ENCODE measurements at places on chromosomes 1 and 21.

DNA sequence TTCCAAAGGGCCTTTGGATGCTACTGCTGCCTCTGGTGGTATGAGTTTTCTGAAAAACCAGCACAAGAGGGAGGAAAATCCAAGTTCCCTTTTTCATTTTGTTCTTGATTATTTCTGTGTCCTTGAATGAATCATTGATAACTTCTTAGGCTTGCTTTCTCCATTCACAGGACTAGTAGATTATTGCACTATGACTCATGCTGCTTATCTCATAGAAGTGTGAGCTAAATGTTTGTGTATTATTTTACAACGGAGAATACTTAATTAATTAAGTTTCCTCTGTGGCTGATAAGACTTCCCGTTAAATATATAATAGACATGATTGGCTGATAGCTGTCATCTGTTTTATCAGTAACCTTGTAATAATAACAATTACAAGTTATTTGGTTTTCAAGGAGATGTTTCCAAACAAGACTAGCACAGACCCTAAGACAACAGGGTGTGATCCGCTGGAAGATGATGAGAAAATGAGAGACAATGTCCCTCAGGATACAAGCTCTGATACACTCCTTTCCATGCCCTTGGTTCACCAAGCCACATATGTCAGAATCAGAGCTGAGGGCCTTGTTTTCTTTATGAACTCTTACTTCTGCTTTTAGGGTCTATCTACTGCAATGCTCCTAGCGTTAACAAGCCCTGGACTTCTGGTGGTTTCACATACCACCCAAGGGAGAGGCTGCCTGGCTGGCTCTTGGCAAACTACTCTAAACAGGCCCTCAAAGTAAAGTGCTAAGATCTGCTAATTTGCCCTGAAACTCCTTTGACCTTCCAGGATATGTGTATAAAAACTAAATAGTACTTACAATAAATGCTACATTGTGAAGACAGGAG, 1078.3 kb downstream of the TTLL7 start:
- no peak for DNase-seq

GRCh38 chr21:42209801-42210479, 9.0 kb upstream of the ABCG1 start:
- DNase-seq = no peak

DNA sequence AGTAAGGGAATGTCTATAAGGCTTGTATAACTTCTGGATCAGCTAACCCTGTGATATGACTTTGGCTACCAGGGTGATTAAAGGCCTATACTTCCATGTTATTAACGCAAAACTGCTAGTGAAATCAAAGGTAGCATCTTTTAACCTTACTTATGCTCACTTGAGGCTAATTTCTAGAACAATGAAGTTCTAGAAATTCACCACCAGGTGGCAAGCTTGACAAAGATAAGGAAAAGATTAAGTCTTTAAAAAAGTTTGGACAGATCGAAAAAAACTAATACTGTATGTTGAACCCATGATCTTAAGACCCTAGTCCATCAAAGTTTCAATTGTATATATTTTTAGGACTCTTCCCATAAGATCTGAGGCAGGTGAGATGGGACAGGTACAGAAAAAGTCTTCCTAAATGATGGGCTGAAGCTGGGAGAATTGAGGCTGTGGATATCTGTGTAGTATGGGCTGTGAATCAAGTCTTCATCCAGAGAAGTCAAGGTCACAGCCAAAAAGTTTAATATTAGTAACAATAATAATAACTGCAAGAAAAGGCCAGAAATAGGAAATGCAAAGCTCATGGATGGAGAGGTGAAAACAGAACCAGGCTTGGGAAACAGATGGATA, 18.8 kb downstream of the KYAT3 start:
- no peak for DNase-seq

DNA sequence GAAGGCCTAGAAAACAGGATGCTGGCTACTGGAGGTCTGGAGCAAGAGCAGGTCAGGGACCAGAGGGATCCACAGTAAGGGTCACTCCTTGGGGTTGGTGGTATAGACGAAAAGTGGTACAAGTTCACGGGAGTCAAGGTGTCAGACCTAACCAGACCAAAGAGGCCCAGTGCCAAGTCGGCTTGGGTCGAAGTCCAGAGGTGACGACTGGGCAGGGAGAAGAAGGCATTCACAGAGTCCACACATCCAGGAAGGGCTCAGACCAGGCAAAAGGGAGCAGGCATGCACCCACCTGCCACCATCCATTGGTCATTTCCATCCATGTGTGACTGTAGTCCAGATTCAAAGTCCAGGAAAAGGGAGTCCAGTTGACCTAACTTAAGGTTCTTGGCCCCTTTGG, 27.1 kb upstream of the SYT6 start:
- no peak for DNase-seq

- peak; percentile 16 for DNase-seq
Observed at GRCh38 chr1:161324020-161324419, 9.8 kb downstream of the SDHC start.
